Sciatic nerve (tissue), 2 donors: ENCODE measurements at places on chromosomes 4 and X. TPM values are rescaled to one million over a fixed set of nuclear protein-coding genes. Genes with fewer than 3 reads are reported as not detected.

Gene REPS2
- 5.9 TPM for total RNA-seq

Gene UNC5C
- 4.5 TPM for total RNA-seq

Gene ATP11C
- total RNA-seq = 26.2 TPM

Gene SH3D19
- 155 TPM for total RNA-seq

Gene RAI2
- 25.7 TPM for total RNA-seq

Gene RIBC1
- 2.1 TPM for total RNA-seq

Gene MID1
- total RNA-seq = 33.0 TPM

Gene AMER1
- total RNA-seq = 6.8 TPM

Gene EMCN
- total RNA-seq = 58.5 TPM

DNA sequence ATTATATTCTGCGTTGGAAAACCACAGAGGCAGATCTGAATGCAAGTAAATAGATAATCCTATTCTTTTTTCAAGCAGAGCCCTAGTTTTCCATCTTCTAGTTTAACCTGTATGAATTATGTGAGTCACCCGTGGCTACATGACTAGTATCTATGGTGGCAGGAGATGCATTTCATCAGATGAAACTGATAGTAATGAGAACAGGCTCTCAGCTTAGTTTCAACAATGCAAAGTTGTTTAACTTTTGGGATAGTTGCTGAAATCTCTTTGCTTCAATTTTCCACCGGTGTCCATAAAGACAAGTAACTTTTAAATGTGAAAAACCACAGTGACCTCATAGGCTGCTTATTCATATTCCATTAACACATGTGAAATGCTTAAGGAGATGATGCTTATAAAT, 1317.4 kb upstream of the TENM3 start:
- DNase-seq = no peak

- DNase-seq = no peak
These were observed 89.9 kb downstream of the PTPN13 start for GRCh38 chr4:86683983-86684382.

- DNase-seq = no peak
These were observed 77.1 kb downstream of the TBCK start for GRCh38 chr4:106238820-106239420.

DNA sequence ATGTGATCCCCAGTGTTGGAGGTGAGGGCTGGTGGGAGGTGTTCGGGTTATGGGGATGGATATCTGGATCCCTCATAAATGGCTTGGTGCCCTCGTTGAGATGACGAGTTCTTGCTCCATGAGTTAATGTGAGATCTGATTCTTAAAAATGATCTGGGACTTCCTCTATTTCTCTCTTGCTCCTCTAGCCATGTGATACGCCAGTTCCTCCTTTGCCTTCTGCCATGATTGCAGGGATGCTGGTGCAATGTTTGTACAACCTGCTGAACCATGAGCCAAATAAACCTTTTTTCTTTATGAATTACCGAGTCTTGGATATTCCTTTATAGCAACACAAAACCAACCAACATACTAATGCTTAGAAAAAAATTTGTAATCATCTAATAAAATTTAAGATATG, 56.6 kb downstream of the STAP1 start:
- DNase-seq = no peak

DNA sequence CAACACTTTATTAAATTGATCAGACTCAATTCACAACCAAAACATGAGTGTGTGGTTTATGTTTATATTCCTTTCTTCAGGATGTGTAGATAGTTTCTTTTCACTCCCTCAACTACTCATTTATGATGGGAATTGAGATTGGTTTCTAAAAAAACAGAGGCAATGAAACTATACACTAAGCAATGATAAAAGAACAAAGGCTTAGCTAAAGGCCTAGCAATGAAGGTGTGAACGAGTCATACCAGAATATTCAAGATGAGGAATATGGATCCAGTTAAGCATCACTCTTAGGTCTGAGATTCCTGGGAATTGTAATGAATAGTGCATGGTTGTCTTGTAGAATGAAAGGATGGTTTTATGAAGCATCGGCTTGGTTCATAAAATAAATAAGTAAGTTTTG, 17.5 kb upstream of the RASL11B start:
- DNase-seq = no peak

GRCh38 chr4:84563002-84563401, 19.9 kb upstream of the CDS1 start:
- DNase-seq = no peak

DNA sequence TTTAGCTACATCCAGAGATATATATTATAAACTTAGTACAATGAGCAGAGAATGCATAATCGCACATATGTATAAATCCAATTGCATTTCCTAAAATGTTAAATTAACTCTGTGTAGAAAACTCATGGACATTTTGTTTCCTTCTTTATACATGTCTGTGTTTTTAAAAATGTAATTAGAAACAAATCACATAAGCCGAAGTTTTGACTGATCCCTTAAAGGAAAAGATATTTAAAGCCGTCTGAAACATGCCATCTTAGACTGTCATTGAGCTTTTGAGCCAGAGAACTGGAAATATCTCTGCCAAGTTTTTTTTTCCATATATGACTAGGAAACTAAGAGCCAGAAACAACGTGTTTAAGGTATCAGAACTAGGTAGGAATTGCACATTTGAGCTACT, 107.0 kb downstream of the ARAP2 start:
- DNase-seq = no peak
